ENCODE measurements at places on chromosomes 3 and 15. TPM values are rescaled to one million over a fixed set of nuclear protein-coding genes. Genes with fewer than 3 reads are reported as not detected.

The CTXN2 gene
- total RNA-seq = not detected

The POPDC2 gene
- total RNA-seq = 512 TPM

DNA sequence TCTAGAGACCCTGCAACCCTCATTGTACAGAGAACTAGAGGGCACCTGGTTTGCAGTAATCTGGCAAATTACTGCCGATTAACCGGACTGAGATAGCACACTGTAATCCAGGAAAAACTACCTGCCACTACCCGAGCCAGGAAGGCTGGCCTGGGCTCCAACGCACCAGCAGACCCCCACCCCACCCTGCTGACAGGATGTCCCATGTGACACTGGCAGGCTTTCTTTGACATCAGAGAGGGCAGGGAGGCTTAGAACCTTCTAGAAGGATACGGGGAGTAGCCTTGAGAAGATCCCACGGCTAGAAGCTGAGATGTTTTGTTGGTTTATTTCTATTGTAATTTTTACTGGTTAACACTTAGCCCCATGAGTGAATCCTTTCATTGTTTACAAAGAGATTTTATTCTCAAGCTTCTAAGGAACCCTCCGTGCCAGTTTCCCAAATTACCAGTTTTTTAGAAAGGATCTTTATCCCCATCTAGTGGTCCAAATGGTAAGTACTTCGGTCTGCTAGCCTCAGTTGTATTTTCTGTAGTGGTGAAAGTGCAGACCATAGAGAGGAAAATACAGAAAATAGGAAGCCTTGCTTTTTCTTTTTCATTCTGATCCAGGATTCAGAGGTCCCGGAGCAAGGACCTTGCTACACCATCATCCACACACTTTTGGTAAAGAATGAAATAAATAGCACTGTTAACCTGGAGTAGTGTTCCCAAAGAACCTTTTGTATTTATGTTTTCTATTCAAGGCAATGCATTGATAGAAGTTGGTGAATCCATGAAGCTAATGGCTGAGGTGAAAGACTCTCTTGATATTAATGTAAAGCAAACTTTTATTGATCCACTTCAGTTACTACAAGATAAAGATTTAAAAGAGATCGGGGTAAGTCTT, 81.9 kb upstream of the ADAMTSL3 start:
- no peak for DNase-seq

GRCh38 chr15:77034695-77035489, 36.0 kb downstream of the TSPAN3 start:
- no peak for DNase-seq

GRCh38 chr15:63530752-63531299, 26.4 kb downstream of the USP3 start:
- DNase-seq = no peak

DNA sequence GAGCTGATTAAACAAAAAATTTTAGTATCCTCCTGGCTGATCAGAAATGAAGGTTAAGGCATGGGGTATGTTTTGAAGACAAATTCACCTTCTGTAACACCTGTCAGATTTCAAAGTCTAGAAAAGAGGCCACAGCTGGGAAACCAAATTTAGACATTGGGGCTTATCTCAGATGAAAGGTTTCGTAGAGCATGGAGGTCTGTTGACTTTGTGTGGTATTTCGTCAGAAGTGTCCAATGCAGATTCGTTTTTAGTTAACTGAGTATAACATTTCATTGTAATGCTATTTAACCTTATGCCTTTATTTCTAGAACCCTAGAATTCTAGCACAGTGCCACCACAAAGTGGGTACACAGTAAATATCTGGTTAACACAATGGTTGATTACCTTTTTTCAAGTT, 61.7 kb downstream of the FNDC3B start:
- no peak for DNase-seq

DNA sequence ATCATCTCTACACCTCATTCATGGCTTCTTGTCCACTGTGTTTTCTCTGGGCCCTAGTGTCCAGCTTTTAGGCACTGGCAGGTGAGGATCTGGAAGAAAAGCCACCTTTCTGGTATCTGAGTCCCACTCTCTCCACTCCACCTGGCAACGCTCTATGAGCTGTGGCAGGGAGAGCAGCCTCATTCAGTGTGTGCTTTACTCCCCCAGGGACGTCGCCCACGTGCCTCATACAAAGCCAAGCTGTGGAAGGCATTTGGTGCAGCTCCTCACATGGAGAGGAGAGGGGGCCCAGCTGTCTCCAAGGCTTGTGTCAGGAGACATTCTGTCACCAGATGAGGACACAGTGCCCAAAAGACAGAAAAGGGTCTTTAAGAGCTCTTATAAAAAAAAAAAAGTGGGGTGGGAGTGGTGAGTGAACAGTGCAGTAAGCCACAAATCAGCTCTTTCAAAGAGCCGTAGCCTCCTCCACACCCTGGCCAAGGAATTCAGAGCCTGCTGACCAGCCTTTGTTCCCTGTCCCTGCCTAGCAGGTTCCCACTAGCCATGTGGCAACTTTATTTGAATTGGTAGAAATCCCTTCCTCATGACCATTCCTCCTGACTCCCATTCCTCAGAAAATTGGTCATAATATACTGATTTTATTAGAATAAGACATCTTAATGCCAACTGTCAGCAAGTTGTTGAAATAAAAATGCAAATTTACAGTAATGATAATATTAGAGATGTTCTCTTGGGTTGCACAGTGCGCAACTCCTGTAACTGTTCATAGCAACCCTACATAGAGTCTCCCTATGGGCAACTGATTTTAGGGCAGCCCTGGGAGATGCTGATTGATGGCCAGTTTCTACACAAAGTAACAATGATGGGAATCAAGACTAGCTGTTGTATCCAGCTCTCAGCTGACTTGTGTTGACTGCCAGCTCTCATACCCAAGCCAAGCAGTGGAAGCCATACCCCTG, 29.5 kb downstream of the GALNT15 start:
- DNase-seq = no peak

- DNase-seq = no peak
Observed at GRCh38 chr3:100966807-100967206, 26.4 kb downstream of the ABI3BP start.

DNA sequence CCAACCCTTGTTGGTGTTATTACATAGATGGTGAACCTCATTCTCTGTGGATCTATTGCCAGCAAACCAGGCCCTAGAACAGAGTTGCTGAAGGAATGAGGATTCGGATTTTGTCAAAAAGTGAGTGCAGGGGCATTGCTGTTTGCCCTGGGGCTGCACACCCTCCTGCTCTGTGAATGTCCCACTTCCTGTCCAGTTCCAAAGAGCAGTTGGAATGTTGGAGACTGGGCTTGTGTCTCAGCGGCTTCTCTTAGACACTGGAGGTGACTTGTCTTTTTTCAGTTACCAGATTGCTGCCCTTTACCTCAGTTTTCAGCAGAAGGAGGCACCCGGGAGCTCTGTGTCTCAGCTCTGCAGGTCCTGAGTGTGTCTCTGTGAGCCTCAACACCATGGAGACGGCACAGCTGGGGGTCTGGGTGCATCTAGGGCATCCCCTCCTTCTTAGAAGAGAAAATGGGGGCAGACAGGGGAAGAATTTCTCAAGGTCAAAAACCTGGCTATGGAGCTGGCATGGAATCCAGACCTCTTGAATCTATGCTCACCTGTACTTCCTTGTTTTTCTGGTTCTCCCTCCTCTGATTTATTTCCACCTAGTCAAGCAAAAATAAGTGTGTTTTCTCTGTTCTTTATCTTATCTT, 46.3 kb downstream of the LIMD1 start:
- DNase-seq = no peak

DNA sequence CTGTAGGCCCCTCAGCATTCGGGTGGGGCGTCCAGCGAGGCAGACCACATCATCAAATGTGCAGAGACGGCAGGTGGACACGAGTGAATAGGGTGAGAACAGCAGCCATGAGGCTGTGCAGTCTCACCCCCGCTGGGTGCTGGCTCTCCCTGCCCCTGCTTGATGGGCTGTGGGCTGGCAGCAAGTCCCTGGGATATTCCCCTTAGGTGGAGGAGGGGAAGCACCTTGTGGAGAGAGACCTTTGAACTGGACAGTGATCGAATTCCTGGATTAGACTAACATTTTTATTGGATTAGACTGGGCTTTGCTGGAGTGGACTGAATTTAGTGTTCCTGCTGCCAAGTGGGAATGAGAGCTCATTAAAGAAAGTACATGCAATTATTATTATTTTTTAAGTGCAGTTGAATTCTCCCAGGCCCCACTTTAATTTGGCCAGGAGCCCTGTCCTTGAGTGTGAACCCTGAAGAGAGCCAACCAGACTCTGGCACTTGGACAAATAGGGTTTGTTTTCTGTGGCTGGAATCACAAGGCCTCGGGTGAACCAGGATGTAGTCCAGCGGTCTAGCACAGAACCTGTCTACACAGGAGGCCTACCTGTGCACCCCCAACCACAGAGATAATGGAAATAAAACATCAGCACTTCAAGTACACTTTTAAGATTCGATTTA, 193.1 kb downstream of the ABHD5 start:
- no peak for DNase-seq

DNA sequence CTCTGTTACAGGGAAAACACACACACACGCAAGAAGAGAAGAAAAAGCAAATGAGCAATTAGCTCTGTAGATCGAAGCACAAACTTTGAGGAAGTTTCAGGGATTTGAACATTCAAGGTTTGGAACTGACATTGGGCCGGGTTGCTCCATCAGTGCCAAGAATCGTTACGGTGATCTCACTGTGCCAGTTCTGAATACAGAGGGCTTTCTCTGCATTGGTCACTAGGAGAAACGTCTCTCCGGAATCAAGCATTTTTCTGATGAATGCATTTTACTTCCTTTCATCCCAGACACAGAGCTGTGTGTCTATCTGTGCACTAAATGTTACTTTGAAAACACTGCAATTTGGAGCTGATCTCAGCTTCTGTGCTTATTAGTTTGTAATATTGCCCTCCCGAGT, 11.2 kb downstream of the HRH1 start:
- DNase-seq = no peak

- DNase-seq = no peak
Observed at GRCh38 chr15:89171136-89172072, 50.0 kb downstream of the RLBP1 start.

DNA sequence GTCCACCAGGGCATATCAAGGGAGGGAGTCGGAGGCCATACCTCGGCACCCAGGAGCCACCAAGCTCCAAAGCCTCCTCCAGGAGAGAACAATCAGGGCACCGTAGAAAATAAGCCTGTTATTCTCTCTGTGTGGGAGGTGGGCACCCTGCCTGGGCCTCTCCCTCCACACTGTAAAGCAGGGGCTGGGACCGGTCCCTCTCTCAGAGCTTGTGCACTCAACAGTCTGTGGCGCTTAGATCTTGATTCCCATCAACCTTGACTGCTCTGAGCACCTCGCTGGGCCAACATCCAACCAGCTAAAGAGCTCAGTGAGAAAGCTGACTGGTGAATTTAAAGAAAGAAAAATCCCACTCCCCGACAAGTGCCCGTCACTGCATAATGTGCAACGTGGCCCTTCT, 53.0 kb downstream of the PCSK6 start:
- no peak for DNase-seq

DNA sequence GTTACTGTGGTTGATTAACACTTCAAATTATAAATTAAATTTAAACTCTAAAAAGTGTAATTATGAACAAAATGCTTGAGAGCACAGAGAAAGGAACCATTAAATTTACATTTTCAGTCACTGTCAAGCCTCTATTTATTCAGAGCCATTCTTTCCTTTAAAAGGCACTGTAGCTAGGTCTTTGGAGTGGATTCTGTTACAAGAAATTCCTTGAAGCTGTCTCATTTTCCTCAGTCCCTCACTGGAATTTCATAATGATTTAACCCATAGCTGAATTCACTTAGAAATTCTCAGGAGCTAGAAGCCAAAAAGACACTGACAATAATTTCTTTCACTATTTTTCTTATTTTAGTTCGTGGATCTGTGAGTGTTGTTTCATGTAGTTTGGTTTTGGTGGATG, 81.2 kb upstream of the TCF12 start:
- no peak for DNase-seq

Data from left ventricle myocardium inferior (tissue), 1 donor.